ENCODE measurements at places on chromosomes 7 and 10. TPM values are rescaled to one million over a fixed set of nuclear protein-coding genes. Genes with fewer than 3 reads are reported as not detected.

GRCh38 chr10:6052247-6053221, 9.6 kb downstream of the IL2RA start:
- no peak for DNase-seq

- DNase-seq = no peak
Observed at GRCh38 chr7:148334959-148335577, 255.5 kb upstream of the C7orf33 start.

DNA sequence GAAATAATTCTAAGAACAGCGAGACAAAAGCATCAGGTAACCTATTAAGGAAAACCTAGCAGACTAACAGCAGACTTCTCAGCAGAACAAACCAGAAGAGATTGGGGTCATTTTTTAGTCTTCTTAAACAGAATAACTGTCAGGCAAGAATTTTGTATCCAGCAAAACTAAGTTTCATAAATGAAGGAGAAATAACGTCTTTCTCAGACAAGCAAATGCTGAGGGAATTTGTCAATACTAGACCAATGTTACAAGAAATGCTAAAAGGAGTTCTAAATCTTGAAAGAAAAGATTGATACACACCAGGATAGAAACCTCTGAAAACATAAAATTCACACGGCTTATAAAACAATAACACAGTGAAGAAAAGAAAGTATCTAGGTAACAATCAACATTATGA, 22.6 kb downstream of the BICC1 start:
- no peak for DNase-seq

DNA sequence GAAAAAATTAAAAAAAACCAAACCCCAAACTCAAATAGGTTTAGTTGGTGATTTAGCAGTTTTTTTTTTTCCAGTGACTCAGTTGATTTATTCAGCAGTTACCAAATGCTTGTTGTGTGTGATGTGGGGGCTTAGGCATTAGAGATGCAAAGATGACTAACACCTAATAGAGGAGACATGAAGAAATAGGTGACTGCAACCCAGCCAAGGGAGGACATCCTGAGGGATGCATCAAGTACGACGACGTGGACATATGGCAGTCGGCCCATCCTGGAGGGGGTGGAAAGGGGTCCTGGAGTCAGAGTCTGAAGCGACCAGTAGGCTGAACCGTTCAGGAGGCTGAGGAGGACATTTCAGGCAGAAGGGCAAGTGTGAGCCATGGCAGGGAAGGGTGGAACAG, 35.5 kb downstream of the LRMDA start:
- no peak for DNase-seq

DNA sequence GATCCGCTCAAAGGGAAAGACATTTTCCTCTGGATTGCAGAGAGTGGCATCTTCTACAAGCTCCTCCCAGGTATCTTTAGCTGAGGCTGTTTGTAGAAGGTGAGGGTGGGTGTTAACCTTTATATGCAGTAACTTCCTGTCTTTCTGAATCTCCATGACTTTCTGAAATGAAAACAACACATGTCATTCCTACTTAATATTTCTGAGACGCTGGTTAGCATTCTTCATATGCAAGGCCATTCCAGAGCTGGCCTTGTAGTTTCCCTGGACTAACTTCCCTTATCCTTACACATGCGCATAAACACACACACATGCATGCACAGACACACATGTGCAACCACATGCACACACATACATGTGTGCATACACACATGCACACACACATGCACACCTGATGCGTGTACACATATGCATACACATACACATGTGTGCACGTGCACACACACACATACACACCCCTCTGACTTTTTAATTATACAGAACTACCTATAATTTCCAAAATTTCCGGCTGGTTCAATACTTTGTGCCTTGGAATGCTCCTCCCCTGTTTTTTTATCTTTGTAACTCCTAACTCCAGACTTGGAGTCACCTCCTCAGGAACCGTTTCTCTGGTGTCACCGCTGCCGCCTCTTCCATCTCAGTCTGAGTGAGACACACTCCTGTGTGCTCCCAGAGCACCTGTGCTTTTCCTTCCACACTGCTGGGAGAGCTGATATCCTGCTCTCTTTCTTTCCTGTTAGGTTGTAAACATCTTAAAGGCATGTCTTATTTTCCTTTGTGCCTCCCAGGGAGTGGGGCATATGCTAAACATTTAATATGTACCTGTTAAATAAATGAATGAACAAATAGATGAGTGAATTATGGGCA, 55.2 kb downstream of the LRRC18 start:
- DNase-seq = no peak

SFTPA1 gene
- polyA plus RNA-seq = not detected

RPEL1 gene
- not detected for polyA plus RNA-seq

GCC1 gene
- polyA plus RNA-seq = 9.6 TPM

All from BJ (cell line).